ENCODE measurements at places on chromosomes 5 and 9.

- H3K4me3 ChIP-seq: no peak overlapping the region
- no peak for DNase-seq
- H3K4me1 ChIP-seq: peaks cover 57% of the 10 kb centered on the region
- H3K36me3 ChIP-seq: no peaks in the 10 kb centered on the region
Measured at GRCh38 chr9:136688274-136689107, 1.2 kb upstream of the AGPAT2 start.

GRCh38 chr5:137651022-137651421 is 84.9 kb downstream of the KLHL3 start:
- H3K27me3 ChIP-seq: no peaks in the 10 kb centered on the region
- no peaks in the 10 kb centered on the region for H3K4me1 ChIP-seq
- no peak for DNase-seq
- no peaks in the 10 kb centered on the region for H3K36me3 ChIP-seq
- no peak overlapping the region for H3K4me3 ChIP-seq

GRCh38 chr5:127298656-127299055 is 8.1 kb downstream of the MEGF10 start:
- H3K27ac ChIP-seq: no peak overlapping the region
- no peak overlapping the region for H3K4me3 ChIP-seq
- H3K4me1 ChIP-seq: no peaks in the 10 kb centered on the region
- no peaks in the 10 kb centered on the region for H3K27me3 ChIP-seq

DNA sequence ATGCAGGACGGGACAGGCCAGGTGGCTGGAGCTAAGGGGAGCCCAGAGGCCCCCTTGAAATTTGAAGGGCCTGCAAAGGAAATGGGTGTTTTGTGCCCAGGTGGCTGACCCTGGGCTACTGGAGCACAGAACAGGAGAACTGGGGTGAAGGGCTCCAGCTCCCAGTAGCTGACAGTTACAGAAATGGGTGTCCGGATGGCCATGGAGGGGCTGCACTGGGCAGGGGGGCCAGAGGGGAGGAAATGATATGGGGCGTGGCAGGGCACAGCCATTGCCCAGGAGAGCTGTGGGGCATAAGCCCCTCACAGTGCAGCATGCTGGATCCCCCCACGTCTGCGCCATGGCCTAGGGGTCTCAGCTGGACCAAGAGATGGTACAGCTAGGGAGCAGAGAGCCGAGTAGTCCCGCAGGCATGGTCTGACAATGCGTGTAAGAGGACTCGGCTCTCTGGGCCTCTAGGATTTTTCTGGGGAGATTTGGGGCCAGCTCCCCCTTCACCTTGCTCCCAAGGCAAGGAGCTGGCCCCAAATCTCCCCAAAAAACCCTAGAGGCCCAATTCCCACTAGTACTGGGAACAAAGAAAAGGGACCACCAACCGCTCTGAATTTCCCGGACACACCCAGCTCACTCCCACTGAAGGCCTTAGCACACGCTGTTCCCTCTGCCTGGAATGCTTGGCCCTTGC is 7.9 kb upstream of the CARD19 start:
- H3K27me3 ChIP-seq: no peaks in the 10 kb centered on the region
- H3K4me3 ChIP-seq: no peak overlapping the region
- DNase-seq: no peak

DNA sequence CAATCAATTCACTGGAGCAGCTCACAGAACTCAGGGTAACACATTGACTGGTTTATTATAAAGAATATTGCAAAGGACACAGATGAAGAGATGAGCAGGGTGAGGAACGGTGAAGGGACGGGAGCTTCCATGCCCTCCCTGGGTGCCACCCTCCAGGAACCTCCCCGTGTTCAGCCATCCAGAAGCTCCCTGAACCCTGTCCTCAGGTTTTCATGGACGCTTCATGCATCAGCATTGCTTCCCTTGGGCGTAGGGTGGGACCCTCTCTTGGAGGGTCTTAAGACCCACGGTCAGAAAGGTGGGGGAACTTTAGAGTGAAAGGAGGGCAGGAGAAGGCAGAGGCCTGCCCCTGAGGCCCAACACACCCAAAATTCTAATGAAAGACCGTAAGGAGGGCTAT is 12.8 kb downstream of the LAMC3 start:
- no peak overlapping the region for H3K27ac ChIP-seq
- H3K4me1 ChIP-seq: no peaks in the 10 kb centered on the region
- H3K4me3 ChIP-seq: no peak overlapping the region

DNA sequence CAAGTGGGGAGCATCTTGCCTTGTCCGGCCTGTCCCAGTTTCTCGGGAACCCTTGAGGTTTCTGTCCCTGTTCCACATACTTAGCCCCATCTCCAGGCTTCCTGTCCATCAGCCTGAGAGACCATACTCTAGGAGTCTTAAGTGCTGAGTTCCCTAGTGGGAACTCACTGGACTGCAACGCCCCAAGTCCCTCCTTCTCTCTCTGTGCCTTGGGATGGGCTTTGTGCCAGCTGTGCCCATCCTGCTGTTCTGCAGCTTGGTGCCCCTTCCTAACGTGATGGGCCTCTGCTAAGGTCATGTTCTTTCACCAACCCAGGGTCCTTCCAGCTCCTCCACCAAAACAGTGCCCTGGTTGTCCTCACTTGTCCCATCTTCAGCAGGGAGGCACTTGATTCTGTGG is 222.3 kb upstream of the ANKRD55 start:
- DNase-seq: no peak
- no peaks in the 10 kb centered on the region for H3K36me3 ChIP-seq
- H3K4me1 ChIP-seq: no peaks in the 10 kb centered on the region

GRCh38 chr9:27349698-27350080 is 52.7 kb upstream of the EQTN start:
- no peak overlapping the region for H3K27ac ChIP-seq
- no peaks in the 10 kb centered on the region for H3K36me3 ChIP-seq
- DNase-seq: no peak

DNA sequence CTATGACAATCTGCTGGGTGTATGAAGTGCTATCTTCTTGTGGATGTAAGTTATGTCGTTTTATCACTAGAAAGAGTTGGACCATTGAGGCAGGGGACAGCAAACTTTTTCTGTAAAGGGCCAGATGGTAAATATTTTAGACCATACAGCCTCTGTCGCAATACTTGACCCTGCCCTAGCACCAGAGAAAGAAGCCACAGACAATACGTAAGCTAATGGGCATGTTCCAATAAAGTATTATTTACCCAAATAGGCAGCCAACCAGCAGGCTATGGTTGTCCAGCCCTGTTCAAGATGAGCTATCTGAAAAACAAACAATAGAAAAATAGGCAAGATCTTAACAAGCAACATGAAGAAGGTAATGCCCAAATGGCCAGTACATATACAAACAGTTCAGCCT is 36.4 kb downstream of the MTX3 start:
- H3K27ac ChIP-seq: no peak overlapping the region
- H3K27me3 ChIP-seq: no peaks in the 10 kb centered on the region
- no peak overlapping the region for H3K4me3 ChIP-seq
- no peak for DNase-seq
- no peaks in the 10 kb centered on the region for H3K36me3 ChIP-seq
- H3K4me1 ChIP-seq: no peaks in the 10 kb centered on the region

DNA sequence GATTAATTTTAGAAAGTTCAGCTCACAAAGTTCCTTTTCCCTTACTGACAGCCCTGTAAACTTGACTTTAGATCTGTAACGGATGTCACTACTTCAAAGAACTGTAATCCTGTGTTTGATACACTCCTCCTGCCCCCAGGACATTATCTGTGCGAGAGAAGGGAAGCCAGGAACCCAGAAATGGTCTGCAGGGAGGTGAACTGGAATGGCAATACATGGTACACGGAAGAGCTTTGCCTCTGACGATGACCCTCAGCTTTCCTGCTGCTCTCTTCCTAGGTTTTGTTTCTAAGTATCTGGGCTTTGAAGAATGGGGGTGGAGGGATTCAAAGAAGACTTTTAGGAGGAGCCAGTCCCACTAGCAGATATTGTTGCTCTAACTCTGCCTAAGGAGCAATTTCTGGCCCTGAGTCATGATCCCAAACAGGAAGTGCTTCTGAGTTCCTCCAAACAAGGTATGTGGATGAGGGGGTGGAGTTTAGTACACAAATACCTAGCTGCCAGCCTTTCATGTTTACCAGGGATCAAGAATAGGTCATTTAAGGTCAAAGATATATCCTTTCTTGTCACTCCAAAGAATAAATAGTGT is 43.4 kb upstream of the TMC1 start:
- DNase-seq: no peak
- H3K4me3 ChIP-seq: no peak overlapping the region
- peaks cover 9% of the 10 kb centered on the region for H3K4me1 ChIP-seq
- no peaks in the 10 kb centered on the region for H3K36me3 ChIP-seq
- peak overlapping the region; percentile 83 for H3K27ac ChIP-seq

- DNase-seq: no peak
- H3K4me1 ChIP-seq: peaks cover 44% of the 10 kb centered on the region
- H3K36me3 ChIP-seq: no peaks in the 10 kb centered on the region
- H3K27ac ChIP-seq: no peak overlapping the region
- H3K4me3 ChIP-seq: no peak overlapping the region
- no peaks in the 10 kb centered on the region for H3K27me3 ChIP-seq
Measured at GRCh38 chr9:27384262-27385014, 87.5 kb upstream of the EQTN start.

DNA sequence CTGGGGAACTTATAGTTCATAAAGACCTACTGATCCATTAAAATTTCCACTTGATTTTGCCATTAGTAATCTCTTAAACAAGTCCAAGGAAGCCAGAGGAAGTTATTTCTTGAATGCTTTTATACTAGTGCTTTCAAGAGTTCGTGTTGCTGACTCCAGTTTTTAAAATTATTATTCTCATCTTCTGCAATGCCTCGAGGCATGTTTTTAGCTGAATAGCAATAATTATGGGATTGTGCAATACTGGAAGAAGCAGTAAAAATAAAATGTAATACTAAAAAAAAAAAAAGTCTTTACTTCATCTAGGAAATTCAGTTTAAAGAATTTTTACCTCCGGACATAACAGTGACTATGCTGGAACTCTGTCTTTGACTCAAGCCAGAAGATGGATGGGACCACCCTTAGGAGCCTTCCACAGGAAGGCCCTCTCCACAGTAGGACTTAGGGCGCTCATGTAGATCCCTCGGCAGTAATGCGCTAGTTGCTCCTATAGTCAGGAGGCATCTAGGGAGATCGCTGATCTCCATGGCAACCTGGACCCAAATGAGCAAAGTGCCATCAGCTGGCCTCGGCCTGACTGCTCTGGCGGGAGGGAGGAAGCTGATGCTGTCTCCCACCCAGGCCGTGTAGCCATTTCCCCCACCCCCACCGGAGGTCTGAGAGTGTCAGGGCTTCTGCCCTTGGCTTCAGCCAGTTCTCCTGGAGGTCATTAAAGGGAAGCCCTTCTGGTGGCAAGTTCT is 56.7 kb downstream of the DAPK1 start:
- no peak for DNase-seq
- no peaks in the 10 kb centered on the region for H3K27me3 ChIP-seq
- H3K27ac ChIP-seq: peak overlapping the region; percentile 50

DNA sequence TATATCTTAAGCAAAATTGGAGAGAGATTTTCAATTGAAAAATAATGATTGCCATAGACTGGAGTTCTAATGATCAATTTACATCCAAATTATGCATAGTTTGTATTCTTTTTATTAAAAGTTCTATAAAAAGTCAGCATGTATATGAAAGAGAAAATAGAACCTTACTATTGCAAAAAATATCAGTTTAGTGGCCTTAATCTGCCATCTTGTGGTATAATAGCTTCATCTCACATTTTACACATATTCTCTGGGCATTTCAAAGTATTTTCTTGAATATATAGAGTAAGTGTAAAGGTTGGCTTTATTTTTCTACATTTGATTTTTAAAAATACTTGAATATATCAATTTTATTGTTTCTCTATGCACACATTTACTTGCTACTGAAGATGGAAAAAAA is 1858.6 kb upstream of the CDH9 start:
- no peak overlapping the region for H3K4me3 ChIP-seq
- H3K27me3 ChIP-seq: no peaks in the 10 kb centered on the region
- no peak for DNase-seq

DNA sequence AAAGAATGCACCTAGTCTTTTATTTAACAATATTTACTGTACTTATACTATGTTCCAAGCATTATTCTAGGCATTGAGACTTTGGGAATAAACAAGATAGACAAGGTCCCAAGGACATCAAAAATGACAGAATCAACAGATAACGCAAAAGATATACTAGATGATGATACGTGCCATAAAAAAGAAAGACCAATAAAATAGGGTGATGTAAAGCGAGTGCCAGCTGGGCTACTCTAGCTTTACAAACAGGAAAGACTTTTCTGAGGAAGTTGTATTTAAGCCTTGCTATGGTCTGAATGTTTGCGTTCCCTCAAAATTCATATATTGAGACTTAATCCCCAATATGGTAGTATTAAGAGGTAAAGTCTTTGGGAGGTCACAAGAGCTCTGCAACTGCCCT is 310.2 kb upstream of the RGMB start:
- no peaks in the 10 kb centered on the region for H3K36me3 ChIP-seq
- no peak overlapping the region for H3K27ac ChIP-seq
- no peak overlapping the region for H3K4me3 ChIP-seq
- DNase-seq: no peak
- no peaks in the 10 kb centered on the region for H3K4me1 ChIP-seq
- no peaks in the 10 kb centered on the region for H3K27me3 ChIP-seq

DNA sequence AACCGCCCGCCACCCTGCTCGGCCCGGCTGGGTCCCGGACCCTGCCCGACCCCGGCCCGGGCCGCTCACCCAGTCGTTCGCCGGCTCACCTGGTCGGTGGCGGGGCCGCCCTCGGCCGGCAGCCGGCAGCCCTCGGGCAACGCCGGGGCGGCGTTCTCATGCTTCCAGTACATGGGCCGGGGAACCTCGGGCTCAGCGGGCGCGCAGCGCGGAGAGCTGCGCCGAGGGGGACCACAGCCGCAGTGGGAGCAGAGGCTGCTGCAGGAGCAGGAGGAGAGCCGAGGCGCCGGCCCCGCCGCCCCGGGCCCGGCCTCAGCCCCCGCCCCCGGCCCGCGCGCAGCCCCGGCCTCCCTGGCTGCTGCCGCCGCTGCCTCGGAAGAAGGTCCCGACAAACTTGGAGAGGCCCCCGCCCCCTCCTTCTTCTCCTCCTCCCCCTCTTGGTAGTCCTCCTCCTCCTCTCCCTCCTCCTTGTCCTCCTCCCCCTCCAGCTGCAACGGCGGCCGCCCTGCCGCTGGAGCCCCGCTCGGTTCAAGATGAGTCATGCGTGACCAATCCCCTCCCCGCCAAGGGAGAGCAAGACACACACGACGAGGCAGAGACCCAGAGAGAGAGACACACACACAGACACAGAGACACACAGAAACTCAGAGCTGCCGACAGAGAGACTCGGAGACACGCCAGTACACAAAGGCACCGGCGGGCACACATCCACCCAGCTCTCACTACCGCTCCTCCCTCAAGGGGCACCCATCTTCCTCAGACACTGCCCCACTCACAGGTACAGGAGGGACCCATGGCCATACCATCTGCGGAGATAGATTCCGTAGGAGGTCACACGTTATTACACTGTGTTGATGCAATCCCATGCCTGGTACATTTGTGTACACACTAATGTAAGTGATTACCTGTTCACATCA is at the start of gene LHX6:
LHX6 (minus strand) TSS at position 390 of the 917 bp plus-strand sequence; CDS start at position 173, 217 bp downstream.
- no peaks in the 10 kb centered on the region for H3K27me3 ChIP-seq
- no peak for DNase-seq
- H3K27ac ChIP-seq: no peak within 1 kb of the TSS

GRCh38 chr9:91011891-91012290 is 210.3 kb downstream of the SYK start:
- H3K36me3 ChIP-seq: no peaks in the 10 kb centered on the region
- no peak overlapping the region for H3K27ac ChIP-seq
- H3K4me3 ChIP-seq: no peak overlapping the region
